ENCODE measurements at places on chromosomes 16 and 17.
A peak's percentile ranks its signal among the peaks of the same experiment; 100 is the strongest.

DNA sequence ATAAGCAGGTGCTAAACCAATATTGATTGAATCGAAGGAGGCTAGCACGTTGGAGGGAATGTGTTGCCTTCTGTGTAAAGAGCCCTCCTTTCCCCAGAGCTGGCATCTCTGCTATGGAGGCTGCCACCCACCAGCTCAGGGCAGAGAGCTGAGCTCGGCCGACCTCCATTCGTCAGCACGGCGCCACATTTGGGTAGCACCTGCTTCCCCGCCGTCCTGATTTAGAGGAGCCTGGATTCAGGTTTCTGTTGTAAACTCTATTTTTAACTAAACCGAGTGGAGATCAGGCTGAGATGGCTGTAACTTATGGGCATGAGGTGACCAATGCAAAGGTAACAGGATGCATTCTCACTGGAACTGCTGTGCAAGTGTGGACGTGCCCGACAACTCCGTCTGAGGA is 172.5 kb downstream of the CCDC182 start:
- DNase-seq, result no peak

DNA sequence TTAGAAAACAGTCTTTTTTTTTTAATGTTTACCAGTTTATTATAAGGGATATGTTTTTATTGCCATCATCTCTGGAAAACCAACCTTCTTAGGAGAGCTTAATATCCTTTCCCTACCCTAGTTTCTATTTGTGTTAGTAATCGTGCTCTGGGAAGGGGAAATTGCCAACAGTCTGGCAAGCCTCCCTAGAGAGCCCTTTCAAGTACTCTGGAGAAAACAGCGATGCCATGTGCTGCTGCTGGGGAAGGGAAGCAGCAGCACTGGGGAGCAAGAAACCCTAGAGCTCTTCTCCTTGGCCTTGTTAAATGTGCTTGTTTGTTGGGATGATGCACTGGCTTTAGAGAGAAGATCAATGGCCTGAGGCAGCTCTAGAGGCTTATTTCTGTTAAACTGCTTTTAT is 10.3 kb downstream of the RETREG3 start:
- DNase-seq, result no peak

- DNase-seq, result no peak
These were observed 53.2 kb downstream of the SMG6 start for GRCh38 chr17:2250140-2251095.

GRCh38 chr17:64020056-64020766 is at the start of gene ICAM2:
Gene ICAM2 (minus strand): TSS chr17:64020633. CDS start chr17:64006691, 13,942 bp downstream.
- no peak for DNase-seq

DNA sequence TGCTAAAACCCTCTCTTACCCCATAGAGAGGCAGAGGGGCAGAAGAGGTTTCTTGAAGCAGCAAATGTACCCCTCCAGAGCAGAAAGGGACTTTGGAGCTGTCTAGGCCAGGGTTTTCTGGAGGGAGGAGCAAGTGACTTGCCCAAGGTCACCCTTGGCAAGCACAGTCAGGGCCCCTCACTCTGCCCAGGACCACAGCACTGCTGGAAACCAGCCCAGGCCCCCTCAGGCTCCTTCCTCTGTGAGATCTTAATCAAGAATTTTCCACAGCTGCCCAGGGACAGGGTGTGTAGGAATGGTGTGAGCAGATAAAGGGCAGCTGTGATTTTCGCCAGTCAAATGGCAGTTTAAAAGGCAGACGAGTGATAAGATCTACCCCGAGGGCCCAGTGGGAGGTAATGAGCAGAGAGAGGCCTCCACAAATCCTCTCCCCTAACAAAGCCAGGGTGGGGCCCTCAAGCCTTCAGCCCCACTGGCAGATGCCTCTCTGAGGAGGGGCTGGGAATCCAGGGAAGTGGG is 3.9 kb upstream of the SLC12A3 start:
- DNase-seq, result no peak

DNA sequence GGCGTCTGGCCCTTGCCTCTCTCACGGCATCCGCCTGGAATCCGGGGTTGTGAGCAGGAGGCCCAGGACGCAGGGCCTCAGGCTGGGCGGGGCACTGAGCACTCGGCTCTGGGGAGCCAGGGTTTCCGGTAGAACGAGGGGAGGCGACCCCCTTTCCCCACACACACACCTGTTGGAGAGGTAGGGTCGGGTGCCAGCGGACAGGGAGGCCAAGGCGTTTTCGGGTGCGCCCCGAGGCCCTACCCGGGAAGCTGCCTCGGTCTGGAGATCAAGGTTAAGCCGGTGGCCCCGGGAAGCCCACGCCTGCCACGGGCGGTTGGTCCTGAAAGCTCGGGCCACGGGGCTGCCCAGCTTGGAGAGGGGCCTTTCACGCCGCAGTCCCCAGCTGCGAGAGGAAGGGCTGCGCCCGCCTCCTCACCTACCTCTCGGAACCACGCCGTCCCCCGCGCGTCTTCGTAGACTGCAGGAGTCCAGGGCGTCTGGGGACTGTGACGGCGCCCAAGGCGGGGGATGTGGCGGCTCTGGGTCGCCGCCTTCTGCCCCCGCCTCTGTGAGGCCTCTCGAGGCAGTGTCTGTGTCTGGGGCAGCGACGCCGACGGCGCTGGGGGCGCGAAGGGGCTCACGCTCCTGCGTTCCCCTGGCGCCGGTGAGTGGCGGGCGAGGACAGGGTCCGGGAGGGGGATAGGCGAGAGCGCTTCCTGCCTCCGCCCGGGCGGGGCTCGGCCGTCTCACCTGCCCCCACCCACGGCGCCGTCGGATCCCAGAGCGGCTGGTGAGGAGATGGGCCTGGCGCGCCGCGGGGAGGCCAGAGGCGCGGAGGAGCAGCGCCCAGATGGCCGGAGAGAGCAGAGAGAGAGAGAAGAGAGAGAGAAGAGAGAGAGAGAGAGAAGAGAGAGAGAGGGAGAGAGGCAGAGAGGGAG is 20.3 kb upstream of the HOXB9 start:
- DNase-seq, result no peak

- DNase-seq, result no peak
These were observed 15.7 kb downstream of the ALDH3A2 start for GRCh38 chr17:19664136-19664820.

GRCh38 chr17:58207451-58207850 is 11.6 kb downstream of the MKS1 start:
- DNase-seq, result no peak

DNA sequence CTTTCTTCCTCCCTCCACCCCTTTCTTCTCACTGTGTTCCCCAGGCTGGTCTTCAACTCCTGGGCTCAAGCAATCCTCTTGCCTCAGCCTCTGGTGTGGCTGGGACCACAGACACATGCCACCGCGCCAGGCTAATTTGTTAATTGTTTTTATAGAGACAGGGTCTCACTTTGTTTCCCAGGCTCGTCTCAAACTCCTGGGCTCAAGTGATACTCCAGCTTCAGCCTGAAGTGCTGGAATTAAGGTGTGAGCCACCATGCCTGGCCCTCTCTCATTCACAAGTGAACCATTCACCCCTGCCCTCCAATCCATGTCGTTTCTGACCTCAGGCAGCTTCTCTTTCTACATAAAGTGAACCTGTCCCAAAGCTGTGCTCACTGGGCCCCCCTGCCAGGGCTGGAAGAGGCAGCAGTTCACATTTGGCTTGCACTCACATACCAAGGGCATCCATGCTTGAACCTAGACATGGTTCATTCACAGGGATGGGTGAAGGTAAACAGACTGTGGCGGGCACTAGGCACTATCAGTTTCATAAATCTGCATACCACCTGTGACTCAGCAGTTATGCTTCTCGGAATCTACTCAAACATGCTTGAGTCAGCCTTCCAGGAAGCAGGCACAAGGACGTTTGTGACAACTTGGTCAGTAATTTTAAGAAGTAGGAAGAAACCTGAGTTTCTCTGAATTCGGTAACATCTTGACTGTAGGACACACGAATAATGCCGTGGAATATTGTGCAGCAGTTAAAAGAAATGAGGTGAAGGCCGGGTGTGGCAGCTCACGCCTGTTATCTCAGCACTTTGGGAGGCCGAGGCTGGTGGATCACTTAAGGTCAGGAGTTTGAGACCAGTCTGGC is 6.0 kb upstream of the RNF213 start:
- no peak for DNase-seq

DNA sequence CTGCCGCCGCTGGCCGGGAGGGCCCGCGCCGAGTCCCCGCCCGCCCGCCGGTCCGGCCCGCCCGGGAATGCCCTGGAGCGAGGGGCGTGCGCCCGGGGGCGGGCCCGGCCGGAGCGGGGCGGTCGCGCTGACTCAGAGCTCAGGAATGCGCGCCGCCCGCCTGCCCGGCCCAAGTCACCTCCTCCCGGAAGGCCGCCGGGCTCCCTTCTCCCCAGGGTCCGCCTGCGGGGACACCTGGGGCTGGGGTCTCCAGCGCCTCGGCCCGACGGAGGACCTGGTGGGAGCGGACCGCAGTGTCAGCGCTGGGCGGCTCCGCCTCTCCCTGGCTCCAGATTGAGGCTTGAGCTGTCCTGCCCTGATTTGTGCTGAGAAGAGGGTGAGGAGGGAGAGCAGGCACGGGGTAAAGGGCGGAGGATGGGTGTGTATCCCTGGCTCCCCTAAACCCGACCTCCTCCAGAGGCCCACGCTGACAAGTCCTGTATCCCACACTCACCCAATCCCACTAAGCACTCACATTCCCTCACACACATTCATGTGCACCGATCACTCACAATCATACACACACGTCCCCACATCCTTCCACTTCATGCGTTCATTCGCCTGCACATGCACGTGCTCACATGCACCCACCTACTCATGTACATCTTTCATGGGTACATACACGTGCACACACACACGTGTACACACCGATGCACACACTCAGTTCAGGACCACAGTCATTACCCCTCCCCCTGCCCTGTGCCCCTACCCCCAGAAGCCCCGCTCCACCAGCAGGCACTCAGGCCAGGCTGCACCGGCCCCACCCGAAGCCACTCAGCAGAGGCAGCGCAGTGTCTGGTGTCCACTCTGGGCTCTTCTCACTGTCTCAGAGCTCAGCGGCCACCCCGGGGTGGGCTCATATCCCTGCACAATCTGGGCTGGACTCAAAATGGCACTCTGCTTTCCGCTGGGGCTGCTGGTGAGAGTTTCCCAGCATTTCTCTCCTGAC is at the start of gene RHBDF1:
Gene RHBDF1, minus strand, starts transcription at position 71 of the 988 bp plus-strand sequence. CDS start 7,616 bp downstream, outside the sequence.
- no peak for DNase-seq

DNA sequence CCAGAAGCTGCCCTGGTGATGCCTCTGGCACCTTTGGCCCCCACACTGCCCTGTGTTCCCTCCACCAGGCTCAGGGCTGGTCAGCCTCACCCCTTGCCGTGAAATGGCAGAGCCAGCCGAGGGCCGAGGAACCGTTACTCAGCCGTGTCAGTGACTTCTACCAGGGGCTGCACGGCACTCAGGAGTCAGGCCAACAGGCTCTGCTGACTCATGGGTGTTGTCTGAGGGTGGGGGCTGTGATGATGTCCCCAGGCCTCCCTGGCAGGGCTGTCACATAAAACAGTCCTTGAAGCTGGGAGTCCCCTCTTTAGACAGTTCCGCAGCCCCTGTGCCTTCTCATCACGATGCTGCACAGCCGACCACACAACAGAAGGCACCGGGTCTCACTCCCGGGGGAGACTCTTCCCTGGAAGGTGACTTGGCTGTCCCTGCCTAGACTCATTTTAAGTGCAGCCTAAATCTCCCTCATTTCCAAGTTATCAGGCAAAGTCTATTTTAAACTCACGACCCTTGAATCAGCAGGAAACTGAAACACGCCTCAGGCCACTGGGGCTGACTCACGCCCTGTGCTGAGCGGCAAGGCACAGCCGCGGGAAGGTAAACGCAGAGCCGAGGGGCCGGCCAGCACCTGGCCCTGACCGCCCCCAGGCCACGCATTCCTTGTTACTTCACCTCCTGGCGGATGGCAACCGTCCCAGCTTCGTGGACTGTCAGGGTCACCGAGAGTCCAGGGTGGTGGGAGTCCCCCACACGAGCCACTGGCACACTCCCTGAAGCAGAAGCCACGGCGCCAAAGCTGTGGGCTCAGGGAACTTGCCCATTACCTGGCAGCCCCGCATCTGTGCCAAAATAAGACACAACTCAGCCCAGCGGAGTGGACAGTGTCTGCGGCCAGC is 102.6 kb downstream of the ZNF778 start:
- DNase-seq, result peak; percentile 39

- no peak for DNase-seq
These were observed 752 bp downstream of the TBC1D24 start for GRCh38 chr16:2475413-2476344.

GRCh38 chr16:72530434-72530833 is 358.5 kb upstream of the PMFBP1 start:
- DNase-seq, result no peak

DNA sequence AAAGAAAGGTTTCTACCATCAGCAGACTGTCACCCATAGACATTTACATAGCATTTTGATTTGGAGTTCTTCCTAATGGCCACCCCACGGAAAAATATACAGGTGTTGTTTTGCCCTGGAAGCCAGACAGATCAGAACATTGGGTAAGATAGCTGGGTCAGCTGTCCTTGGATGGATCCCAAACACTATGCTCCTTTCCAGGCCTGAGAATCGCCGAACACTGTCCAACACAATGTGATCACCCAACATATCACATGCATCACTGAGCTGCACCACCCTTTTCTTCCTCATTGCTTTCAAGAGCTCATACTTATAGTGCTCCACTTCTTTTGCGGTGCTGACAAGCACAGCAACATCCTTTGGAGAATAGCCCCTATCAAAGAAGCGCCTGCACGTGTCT is 21.1 kb downstream of the SLFN11 start:
- no peak for DNase-seq

DNA sequence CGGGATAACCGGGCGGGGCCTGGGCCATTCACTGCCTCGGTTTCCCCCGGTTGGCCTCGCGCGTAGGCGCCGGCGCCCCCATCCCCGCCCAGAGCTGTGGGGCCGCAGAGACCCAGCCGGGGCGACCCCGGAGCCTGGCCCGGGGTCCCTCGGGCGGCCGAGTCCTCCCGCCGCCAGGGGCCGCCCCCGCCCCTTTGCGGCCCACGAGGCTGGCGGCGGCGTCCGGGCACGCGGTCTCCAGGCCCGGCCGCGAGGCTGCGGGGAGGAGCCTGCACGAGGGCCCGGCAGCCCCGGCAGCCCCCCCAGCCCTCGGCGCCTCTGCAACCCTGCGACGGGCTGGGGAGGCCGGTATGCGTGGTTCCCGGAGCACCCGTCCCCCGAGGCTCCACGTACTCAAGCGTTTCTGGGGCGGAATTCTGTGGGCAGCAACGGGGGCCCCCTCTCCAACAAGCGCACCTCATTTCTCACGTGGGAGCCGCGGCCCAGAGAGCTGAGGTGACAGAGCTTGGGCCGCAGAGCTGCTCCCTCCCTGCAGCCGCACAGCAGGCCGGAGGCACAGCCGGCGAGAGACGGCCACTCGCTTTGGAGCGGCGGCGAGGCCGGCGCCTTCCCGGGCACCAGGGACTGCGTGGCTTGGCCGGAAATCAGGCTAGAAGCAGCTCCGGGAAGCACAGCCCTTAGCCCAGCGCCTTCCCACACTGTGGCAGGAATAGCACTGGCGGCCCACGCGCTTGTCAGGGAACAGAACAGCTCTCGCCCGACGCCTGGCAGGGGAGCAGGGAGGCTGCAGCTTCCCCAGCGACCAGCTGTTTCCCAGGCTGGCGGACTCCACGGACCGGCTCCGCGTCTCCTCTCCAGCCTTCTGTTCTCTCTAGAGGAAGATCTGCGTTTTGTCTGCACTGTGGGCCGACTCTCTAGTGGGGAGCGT is 867 bp upstream of the LIMD2 start:
- no peak for DNase-seq
